ENCODE measurements at places on chromosomes 12 and 14. TPM values are rescaled to one million over a fixed set of nuclear protein-coding genes. Genes with fewer than 3 reads are reported as not detected.

NABP2 gene
- 31.0 TPM for polyA plus RNA-seq

DNA sequence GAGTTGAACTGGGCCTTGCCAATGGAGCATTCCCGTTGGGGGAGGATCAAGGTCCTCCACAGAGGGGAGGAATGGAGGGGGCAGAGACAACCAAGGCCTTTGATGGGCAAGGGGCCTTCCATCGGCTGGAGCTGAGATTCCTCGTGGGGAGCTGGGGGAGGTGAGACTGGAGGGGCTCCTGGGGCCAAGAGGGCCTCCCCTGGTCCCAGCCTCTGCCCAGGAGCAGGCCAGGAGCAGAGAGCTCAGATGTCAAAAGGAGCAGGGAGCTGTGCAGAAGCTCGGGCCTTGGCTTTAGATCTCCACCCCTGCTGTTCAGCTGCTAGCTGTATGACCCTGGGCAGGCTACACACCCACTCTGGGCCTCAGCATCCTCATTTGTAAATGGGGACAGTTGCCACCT, 24.0 kb downstream of the TMEM63C start:
- DNase-seq = no peak

DHH gene
- 0.08 TPM for polyA plus RNA-seq

NTS gene
- 0.05 TPM for polyA plus RNA-seq

RDH12 gene
- not detected for polyA plus RNA-seq

HOXC11 gene
- polyA plus RNA-seq = 0.66 TPM

All from psoas muscle (tissue), 8 donors.